ENCODE measurements at places on chromosomes 5 and 9.

DNA sequence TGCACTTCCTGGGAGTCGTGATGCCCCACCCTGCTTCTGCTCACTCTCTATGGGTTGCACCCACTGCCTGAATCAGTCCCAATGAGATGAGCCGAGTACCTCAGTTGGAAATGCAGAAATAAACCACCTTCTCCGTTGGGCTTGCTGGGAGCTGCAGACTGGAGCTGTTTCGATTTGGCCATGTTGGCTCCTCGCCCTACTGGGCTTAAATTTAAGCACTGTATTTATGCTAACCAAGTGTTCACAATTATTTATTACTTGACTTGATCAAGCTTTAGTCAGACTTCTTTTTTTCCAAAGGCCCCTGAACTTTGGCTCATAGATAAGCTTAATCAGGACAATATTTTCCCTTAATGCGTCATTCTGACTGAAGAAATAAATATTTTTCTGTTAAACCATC, 1072.4 kb upstream of the CDH9 start:
- no peak for ATAC-seq

GRCh38 chr5:125149527-125149926, 403.1 kb upstream of the ZNF608 start:
- no peak for ATAC-seq

GRCh38 chr5:2511706-2512105, 239.8 kb downstream of the IRX2 start:
- no peak for ATAC-seq

- ATAC-seq: no peak
Observed at GRCh38 chr9:438961-439768, 224.5 kb downstream of the DOCK8 start.

DNA sequence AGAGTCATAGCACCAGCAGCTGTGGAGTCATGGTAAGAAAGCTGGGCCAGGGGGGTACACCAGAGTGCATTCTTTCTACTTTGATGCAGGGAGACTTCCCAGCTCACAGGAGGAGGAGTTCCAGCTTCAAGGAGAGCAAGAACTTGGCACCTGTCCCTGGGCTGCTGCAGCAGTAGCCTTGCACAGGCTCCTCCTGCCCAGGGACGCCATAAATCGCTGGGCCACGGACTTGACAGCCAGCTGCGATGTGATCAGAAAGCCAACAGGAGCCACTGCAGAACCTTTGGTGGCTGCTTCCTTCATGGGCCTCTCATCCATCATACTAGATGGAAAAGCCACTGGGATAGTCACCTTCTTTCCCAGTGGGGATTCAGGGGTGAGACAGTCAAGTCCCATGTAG, 234.7 kb downstream of the NMUR2 start:
- ATAC-seq: no peak

- ATAC-seq: no peak
Observed at GRCh38 chr5:82511134-82511533, 233.0 kb upstream of the RPS23 start.

DNA sequence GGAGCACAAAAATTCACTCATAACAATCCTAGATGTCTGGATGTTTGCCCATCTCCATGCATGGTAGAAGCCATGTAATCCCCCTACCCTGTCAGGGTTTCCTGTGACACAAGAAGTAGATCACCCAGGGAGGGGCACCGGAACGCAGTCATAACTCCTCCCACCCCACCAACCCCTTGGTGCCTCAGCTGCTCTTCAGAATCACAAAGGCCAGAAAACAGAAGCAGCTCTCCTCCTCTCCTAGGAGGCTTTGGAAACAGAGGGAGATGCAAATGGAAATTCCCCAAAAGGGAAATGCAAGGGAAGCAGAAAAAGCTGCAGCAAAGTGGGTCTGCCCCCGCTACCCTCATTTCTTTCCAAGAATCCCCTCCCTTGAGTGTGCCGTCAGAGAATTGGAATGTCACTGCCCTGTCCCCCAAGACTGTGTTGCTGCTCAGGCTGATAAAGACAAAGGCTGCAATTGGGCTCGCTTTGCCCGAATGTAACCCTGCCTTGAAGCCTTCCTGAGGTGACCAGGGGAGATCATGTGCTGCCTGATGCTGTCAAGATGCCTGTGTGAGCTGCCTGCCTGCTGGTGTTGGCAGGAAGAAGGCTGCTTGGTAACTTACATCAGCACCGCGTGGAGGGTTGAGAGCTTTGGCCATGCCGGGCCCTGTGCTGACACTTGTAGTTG, 65.5 kb upstream of the ABCA1 start:
- ATAC-seq: no peak

Measured in activated T-helper 17 cell treated with anti-CD3 and anti-CD28 coated beads, Interleukin-2, amount 50 U/mL, for 72 hours (primary cell).